ENCODE measurements at places on chromosomes 6 and 20.

DNA sequence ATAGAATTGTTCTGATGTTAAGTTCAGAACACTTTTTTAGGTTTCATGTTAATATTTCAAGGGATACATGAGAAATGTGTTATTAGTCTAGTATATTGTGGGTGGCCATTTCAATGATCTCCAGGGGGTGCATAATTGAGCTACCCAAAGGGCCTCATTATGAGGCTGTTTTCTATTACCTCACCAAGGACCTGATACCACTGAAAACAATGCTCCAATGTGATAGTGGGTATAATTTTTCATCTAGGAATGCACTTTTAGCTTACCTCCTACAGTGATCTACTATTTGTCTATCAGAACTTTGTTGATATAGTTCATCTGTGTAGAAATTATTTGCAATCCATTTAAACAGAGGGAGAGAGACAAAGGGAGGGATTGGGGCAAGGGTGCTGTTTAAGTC is 106.8 kb upstream of the HS3ST5 start:
- DNase-seq, result no peak

DNA sequence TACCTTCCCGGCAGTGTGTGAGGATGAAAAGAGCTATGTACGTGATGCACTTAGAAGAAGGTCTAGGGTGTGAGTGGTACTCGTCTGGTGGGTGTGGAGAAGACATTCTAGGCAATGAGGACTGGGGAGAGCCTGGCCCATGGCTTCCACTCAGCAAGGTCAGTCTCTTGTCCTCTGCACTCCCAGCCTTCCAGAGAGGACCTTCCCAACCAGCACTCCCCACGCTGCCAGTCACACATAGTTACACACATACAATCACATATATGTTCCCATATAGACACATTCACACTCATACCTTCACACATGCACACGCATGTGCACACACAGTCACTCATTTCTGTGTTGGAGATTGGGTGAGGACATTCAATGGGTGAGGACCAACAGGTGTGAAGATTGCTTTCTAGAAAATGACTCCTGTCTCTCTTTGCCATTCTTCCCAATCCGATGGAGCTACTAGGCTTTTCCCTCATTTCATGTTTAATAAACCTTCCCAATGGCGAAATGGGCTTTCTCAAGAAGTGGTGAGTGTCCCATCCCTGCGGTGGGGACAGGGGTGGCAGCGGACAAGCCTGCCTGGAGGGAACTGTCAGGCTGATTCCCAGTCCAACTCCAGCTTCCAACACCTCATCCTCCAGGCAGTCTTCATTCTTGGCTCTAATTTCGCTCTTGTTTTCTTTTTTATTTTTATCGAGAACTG is 30.4 kb downstream of the SRSF3 start:
- no peak for DNase-seq

GRCh38 chr6:82111114-82111513 is 136.4 kb downstream of the IBTK start:
- DNase-seq, result no peak

- no peak for DNase-seq
Observed at GRCh38 chr6:49918787-49919186, 45.2 kb downstream of the DEFB114 start.

- DNase-seq, result no peak
Observed at GRCh38 chr6:158191761-158192160, 23.6 kb downstream of the GTF2H5 start.

DNA sequence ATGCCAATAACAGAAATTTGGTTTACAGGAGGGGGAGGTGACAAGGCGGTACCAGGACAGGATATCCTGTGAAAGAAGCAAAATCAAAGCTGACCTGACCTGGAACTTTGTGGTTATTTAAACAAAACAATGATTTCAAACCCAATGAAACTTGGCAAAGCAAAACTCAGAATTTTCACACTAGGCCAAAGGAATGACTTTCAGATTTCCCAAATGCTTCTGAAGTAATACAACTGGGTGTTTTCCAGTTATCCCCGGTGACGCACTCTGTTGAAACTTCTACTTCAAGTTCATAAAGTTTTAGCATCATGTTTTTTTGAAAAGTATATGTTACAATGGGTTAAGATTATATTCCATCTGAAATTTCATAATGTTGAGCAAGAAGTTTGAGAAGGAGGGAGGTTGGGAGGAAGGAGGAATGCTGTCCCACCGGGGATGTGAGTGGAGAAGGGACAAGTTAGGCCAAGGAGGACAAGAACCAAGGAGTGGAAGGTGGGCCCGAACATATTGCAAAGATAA is 78.1 kb upstream of the TRAF3IP2 start:
- DNase-seq, result no peak

GRCh38 chr20:51481341-51481914 is 61.1 kb downstream of the NFATC2 start:
- DNase-seq, result no peak

DNA sequence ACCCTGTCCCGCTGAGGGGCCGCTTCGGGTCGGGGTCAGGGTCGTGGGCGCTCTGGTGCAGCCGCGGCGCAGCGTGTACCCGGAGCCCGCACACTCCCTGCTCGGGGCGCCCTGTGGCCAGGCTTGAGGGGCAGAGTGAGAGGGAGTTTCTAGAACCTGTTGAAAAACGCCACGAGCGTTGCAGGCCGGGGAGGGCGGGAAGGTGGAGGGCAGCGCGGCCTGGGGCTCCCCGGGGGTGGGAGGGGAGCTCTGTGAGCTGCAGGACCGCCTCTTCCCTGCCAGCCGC is 539 bp upstream of the BHLHE23 start:
- no peak for DNase-seq

DNA sequence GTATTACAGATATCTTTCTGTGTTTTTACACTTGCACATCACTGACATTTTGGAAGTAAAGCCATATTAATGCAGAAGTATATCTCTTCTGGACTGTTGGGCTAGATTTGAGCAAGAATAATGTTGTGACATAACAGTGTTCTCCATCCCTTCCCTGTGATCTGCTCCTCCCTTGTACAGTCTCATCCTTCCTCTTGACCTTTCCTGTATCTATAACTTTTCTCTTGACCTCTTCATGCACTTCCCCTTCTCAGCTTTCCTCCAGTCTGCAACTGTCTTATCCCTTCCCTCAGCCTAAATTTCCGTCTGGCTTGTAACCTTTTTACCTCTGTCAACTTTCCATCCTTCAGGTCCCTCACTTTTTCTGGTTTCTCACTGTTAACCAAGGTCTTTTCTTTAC is 29.8 kb downstream of the NCOA3 start:
- DNase-seq, result no peak

GRCh38 chr6:104969785-104970581 is 13.1 kb downstream of the LIN28B start:
- DNase-seq, result no peak

- no peak for DNase-seq
Observed at GRCh38 chr6:155330922-155331321, 16.6 kb upstream of the TFB1M start.

GRCh38 chr6:127349980-127350379 is 6.6 kb upstream of the ECHDC1 start:
- DNase-seq, result no peak

DNA sequence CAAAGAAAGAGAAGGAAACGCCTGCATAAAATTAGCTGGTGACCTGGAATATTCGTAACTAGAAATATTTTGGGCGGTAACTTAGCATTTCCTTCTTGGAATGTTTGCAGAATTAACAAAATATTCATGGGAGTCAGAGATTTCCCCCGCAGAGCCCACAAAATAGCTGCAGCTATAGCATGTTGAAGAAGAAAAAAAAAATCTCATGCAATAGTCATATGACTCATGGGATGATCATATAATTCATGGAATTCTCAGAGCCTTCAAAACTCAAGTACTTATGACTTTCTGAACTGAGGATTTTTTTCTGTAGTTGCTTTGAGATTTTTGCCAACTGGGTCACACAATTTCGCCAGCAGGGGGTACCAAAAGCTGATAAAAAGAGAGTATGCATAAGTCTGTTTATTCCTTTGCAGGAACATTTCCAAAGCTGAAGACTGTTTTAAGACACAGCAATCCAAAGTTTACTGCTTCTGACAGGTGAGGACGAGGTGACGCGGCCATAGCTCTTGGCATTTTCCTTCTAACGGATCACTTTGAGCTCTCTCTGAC is 586.0 kb upstream of the CHD6 start:
- no peak for DNase-seq

DNA sequence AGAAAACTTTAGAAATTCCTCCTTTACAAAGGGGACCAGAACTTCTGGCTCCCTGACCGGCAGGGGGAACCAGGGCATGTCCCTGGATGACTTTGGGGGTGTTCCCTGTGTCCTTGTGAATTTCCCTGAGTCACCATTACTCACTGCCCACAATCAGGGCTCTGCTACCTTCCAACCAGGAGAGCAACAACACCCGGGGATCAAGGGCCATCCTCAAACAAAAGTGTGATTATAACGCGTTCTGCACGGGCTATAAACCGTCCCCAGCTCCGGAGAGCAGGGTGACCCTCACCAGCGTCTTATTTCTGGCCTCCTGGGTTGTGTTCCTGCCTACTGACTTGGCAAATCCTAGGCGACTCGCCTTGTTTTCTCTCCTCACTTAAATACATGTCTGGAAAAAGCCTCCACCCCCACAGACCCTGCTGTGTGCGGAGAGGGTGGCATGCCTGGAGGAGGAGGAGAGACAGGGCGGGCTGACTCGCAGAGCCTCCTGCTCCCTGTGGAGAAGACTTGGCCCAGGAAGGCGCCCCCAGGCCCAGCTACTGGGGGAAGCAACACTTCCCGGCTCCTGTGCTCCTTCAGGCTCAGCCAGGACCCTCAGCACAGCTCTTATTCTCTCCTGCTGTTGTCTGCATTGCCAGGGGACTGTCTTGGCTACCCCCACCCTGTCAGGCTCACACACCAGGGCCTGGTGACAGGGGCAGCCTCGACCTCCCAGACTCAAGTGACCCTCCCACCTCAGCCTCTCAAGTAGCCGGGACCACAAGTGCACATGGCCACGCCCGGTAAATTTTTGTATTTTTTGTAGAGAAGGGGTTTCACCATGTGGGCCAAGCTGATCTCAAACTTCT is 54.1 kb downstream of the FGD2 start:
- DNase-seq, result no peak

GRCh38 chr20:46394872-46395760 is 11.3 kb downstream of the ELMO2 start:
- DNase-seq, result no peak

DNA sequence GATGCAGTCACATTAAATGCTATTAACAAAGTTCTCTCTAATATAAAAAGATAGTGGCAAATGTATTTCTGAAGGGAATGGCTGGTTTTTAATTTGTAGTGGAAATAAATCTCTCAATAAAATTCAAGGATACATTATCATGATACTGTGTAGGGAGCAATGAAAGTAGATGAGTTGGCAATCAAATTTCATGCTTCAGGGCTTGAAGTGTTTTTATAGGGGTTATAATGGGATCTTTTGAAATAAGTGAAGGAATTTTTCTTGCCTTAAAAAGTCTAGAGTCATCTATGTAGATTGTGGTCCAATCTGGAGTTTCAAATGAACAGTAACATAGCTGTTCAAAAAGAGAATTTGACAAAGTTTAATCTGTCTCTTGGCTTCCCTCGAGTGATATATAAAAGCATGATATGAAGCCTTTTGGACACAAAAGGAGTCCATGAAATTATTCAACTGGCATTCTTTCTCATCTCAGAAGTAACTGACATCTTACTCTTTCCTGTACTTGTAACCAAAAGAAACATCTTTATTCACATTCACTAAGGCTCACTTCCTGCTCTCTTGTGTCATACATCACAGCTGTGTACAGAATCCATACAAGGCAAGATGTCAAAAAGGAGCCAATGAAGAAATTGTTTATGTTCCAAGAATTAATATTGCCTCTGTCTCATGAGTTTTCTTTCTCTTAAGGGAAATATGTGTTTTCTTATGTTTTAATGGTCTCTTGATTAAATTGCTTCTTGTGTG is 591.0 kb upstream of the GJE1 start:
- no peak for DNase-seq

DNA sequence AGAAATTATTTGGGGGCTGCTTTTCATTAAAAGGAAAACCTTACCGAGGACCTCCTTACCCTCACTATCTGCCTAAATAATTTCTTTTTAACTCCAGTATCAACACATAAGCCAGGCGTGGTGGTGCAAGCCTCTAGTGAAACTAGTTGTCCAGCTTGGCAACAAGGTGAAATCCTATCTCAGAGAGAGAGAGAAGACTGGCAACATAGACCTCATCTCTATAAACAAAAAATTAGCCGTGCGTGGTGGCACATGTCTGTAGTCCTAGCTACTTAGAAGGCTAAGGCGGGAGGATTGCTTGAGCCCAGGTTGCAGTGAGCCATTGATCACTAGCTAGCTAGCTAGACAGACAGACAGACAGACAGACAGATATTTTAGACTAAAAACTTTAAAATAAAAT is 92.5 kb downstream of the ARMC2 start:
- DNase-seq, result no peak

DNA sequence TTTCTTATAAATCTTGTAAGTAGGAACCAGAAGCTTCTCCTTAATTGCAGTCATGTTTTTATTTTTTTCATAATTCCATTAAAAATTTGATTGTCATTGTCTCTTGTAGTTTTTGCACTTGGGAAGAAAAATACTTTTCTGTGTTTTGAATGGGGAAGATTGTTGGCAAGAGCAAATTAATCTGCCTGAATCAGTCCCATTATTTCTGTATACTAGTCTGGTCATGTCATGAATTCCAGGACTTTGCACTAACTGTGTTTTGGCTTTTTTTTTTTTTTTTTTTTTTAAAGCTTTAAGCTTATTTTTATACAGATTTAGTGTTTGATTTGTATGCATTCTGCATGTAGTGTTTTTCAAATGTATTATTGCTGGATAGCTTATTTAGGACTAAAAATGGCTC is 47.6 kb downstream of the RALGAPB start:
- DNase-seq, result no peak

DNA sequence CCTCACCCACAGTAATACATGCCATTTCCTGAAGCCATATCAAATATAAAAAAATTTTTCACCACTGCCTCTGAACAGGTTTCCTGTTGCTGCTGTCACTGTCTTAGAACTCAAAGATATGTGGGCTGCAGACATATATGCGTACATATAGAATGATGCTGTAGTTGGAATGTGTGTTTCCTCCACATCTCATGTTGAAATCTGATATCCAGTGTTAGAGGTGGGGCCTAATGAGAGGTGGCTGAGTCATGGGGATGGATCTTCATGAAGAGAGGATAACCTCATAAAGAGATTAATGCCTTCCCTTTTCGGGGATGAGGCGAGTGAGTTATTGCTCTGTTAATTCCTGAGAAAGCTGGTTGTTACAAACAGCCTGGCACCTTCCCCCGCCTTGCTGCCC is 7.7 kb upstream of the SCP2D1 start:
- no peak for DNase-seq

DNA sequence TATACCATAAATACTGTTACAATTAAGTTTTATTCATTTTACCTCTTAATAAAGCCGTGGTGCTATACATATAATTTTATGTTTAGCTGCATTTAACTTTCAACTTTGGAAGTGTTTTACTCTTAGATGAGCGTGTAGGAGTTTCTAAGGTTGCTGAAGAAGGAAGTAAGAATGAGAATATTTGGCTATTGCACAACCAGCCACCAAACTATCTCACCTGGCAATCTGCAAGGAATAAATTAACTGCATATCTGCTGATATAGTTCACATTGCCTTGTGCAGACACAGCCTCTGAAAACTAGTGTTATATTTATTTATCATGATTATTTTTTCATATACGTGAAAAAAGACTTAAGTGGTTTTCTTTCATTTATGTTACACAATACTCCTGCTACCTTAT is 230.4 kb downstream of the PLCB1 start:
- no peak for DNase-seq

All from stimulated activated CD4-positive, alpha-beta T cell treated with anti-CD3 and anti-CD28 coated beads, Interleukin-1b, Interleukin-23, amount 100 ng/mL, for 1 hour (primary cell).